ENCODE measurements at places on chromosomes 6 and 20.

- no peak for DNase-seq
Measured at GRCh38 chr6:34316431-34317171, 67.8 kb upstream of the SMIM29 start.

- no peak for DNase-seq
Measured at GRCh38 chr6:29564875-29565274, 5.3 kb upstream of the UBD start.

DNA sequence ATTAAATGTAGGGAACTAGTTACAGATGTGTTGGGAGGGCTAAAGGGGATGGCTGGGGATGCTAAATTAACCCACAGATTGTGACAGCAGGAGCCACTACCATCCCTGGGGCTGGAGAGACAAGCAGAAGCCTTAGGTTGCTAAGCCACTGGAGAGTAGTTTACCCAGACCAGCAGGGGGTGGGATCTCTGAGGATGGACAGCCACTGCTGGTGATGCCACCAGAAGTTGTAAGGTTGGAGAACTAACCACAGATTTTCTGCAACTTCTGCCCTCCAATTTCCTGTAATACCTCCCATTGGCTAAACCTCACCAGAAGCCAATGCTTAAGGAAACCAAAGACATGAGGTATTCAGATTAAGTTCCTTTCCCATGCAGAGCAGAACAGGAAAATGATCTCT lies 139.6 kb upstream of the NOX3 start:
- no peak for DNase-seq

- DNase-seq, result no peak
Measured at GRCh38 chr6:25156123-25156522, 123.1 kb upstream of the CARMIL1 start.

DNA sequence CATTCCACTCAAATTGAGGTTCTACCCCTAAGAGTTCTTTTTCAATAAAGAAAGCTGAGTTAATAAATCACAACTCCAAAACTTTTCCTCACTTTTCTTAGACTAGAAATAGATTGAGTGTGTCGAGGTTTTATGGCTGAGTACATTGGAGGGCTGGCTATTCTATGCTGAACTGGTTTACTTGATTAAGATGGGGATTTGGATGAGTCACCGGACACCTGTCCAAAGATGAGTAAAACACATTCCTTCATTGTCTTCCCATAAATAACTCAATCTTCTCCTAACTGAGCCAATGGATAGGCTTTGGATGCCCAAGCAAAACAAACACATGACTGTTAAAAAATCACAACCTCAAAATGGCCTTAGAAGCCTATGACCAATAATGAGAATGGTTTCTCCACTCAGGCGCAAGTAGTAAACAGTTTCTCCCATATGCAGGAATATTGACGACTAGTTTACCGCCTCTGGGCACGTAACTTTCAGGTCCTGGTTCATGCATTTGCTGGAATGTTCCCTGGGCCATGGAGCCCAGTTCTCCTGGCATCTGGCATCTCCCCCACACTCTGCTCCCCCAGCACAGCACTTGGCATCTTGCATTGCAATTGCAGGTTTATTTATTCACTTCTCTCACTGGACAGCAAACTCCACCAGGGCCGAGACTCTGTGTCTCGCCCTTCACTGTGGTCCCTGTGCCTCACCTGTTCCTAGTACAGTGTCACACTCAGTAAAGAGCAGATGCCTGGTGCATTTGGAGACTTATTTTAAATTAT lies 43.9 kb downstream of the BCAS1 start:
- no peak for DNase-seq

DNA sequence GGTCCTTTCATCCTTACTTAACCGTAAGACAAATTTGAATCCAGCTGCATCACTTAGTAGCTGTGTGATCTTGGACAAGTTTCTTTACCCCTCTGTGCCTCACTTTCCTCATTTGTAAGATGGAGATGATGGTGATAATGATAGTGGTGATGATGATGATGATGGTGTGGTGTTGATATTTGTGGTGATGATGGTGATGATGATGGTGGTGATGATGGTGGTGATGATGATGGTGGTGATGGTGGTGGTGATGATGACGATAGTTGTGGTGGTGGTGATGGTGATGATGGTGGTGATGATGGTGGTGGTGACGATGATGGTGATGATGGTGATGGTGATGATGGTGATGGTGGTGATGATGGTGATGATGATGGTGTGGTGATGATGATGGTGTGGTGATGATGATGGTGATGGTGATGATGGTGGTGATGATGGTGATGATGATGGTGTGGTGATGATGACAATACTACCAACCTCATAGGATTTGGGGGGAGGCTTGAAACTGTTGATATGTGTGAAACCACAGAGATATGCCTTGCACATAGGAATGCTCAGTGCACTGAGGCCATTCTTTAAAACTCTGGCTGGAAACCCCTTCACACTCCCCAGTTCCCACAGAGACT lies 233.2 kb downstream of the LY86 start:
- no peak for DNase-seq

- no peak for DNase-seq
Measured at GRCh38 chr20:45359406-45360148, 3.4 kb upstream of the SYS1 start.

- DNase-seq, result no peak
Measured at GRCh38 chr6:25973923-25974555, 11.4 kb downstream of the TRIM38 start.

DNA sequence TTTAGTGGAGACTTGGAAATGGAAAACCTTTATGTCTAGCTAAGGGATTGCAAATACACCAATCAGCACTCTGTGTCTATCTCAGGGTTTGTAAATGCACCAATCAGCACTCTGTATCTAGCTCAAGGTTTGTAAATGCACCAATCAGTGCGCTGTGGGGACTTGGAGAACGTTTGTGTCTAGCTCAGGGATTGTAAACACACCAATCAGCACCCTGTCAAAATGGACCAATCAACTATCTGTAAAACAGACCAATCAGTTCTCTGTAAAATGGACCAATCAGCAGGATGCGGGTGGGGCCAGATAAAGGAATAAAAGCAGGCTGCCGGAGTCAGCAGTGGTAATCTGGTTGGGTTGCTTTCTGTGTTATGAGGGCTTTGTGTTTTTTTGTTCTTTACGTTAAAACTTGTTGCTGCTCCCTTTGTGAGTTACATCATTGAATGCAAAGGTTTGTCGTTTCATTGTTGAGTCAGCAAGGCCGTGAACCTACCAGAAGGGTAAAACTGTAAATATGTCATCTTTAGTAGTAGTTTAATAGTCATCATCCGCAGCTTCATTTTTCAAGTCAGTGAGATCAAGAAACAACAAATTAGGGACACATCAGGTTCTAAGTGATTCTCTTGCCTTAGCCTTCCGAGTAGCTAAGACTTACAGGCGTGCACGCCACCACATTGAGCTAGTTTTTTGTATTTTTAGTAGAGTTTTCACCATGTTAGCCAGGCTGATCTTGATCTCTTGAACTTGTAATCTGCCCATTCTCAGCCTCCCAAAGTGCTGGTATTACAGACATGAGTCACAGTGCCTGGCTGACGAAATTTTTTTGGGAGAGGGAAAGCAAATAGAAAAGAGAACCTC lies 22.7 kb upstream of the NUP153 start:
- DNase-seq, result no peak

GRCh38 chr6:15551798-15552197 lies 111.0 kb downstream of the DTNBP1 start:
- no peak for DNase-seq

GRCh38 chr6:157075549-157076450 lies 247.5 kb downstream of the TMEM242 start:
- DNase-seq, result no peak

- DNase-seq, result no peak
Measured at GRCh38 chr20:56752274-56752673, 123.2 kb downstream of the TFAP2C start.

GRCh38 chr6:92648364-92649086 lies 770.8 kb downstream of the EPHA7 start:
- DNase-seq, result no peak

DNA sequence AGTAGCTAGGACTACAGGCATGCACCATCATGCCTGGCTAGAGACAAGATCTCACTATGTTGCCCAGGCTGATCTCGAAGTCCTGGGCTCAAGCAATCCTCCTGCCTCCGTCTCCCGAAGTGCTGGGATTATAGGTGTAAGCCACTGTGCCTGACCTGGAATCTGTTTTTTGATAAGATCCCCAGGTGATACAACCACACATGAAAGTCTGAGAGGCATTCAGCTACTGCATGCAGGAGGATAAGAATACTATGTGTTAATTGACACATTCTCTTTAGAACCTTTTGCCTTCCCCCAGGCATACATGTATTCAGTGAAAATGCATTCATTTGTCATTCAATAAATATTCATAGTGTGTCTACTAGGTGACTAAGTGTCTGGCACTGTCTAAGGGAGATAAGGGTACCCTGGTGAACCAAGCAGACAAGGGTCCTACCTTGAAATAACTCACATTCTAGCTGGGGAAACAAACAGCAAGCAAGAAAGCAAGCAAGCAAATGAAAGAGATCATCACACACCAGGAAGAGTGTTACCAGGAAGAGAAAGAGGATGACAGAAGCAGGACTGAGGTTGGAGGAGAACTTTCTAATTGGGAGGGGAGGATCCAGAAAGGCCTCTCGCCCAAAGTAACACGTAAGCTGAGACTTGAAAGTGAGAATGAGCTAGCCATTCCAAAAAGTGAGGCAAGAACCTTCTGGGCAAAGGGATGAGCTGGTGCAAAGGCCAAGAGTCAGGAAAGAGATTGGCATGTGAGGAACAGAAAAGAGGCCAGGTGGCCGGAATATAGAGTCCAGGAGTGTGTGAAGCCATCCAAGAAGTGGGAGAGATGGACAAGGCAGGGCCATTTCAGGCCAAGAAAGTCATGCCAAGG lies 6.5 kb downstream of the GFOD1 start:
- DNase-seq, result no peak

- no peak for DNase-seq
Measured at GRCh38 chr6:134954272-134955000, 4.5 kb upstream of the ALDH8A1 start.

DNA sequence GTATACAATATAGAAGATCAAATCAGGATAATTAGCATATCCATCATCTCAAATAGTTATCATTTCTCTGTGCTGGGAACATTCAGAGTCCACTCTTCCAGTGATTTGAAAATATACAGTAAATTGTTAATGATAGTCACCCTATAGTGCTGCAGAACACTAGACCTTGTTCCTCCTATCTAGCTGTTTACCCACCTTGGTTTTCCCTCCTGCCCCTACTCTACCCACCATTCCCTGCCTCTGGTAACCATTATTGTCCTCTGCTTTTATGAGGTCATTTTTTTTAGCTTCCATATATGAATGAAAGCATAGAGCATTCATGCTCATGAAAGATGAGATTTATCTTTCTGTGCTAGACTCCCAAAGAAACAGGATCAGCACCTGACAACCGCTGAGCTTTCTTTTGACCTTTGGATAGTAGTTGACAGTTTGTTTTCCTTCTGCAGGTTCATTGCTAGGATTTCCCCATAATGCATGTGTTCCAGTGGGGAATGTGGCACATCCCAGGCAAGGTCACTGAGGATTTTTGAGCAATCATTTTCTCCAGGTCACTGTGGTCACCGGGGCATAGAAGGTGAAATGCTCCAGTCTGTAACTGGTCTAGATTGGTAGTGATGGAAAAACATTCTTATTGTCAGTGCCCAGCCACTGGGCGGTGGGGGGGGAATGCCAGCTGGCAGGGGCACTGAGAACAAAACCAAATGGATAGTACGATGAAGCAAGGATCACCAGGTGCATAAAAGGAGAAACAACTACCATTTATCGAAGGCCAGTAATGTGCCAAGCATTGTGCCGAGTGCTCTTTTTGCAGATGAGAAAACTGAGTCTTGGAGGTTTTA lies 33.6 kb upstream of the BCAS1 start:
- DNase-seq, result no peak

GRCh38 chr20:36469973-36470372 lies 71.3 kb upstream of the MYL9 start:
- DNase-seq, result no peak

DNA sequence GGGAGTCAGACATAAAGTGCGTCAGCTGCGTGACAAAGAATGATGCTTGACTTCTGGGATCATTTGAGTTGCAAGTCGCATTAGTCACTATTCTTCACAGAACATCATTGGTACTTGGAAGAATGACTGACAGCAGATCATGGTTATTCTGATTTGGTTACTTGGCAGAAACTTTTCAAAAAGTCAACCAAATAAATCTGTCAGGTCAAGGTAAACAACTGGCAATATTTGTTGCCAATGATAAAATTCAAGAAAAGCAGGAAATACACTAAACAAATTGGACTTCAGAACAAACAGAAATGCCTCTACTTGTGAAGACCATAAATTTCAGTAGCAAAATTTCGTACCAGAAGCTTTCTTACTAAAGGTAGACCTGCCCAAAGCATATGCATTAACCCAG lies 221.6 kb downstream of the TFAP2A start:
- DNase-seq, result no peak

GRCh38 chr6:152734630-152735029 lies 16.0 kb upstream of the VIP start:
- DNase-seq, result no peak

DNA sequence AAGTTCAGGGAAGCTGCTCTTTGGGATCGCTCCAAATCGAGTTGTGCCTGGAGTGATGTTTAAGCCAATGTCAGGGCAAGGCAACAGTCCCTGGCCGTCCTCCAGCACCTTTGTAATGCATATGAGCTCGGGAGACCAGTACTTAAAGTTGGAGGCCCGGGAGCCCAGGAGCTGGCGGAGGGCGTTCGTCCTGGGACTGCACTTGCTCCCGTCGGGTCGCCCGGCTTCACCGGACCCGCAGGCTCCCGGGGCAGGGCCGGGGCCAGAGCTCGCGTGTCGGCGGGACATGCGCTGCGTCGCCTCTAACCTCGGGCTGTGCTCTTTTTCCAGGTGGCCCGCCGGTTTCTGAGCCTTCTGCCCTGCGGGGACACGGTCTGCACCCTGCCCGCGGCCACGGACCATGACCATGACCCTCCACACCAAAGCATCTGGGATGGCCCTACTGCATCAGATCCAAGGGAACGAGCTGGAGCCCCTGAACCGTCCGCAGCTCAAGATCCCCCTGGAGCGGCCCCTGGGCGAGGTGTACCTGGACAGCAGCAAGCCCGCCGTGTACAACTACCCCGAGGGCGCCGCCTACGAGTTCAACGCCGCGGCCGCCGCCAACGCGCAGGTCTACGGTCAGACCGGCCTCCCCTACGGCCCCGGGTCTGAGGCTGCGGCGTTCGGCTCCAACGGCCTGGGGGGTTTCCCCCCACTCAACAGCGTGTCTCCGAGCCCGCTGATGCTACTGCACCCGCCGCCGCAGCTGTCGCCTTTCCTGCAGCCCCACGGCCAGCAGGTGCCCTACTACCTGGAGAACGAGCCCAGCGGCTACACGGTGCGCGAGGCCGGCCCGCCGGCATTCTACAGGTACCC lies at the start of gene ESR1:
TSS of gene ESR1 (plus strand) at position 170 of the 858 bp plus-strand sequence. CDS start at position 401, 231 bp downstream.
- peak; percentile 32 for DNase-seq

- no peak for DNase-seq
Measured at GRCh38 chr20:52259295-52259694, 67.7 kb upstream of the ZFP64 start.

- no peak for DNase-seq
Measured at GRCh38 chr6:76633259-76633658, 560.8 kb upstream of the IMPG1 start.

- DNase-seq, result no peak
Measured at GRCh38 chr6:112881828-112882780, 535.0 kb downstream of the RFPL4B start.

- no peak for DNase-seq
Measured at GRCh38 chr6:151241853-151242252, 2.1 kb downstream of the AKAP12 start.

All from activated CD4-positive, CD25-positive, alpha-beta regulatory T cell treated with anti-CD3 and anti-CD28 coated beads, Interleukin-2, amount 50 U/mL, for 72 hours (primary cell).